ENCODE measurements at places on chromosomes 12 and 14.
A peak's percentile ranks its signal among the peaks of the same experiment; 100 is the strongest.

- DNase-seq = no peak
Measured at GRCh38 chr12:105567061-105567460, 236.6 kb downstream of the C12orf75 start.

DNA sequence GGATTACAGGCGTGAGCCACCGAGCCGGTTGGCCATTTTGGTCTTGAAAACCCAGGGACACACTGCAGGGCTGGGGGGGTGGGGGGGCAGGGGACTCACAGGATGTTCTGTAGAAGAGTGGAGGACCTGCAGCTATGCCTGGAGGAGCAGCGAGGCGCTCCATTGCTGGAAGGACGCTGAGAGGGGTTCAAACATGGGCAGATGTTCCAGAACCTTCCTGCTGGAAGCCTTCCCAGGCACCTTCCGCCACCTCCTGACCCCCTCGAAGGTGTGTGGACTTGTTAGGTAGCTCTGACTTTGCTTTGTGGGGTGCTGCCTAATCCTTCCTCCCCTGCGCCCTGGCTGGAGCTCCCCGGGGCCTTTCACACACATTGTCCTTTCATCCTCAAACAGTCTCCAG lies 19.6 kb upstream of the PPP1R13B start:
- DNase-seq = no peak

- DNase-seq = no peak
Measured at GRCh38 chr14:68819260-68819691, 26.4 kb upstream of the ZFP36L1 start.

DNA sequence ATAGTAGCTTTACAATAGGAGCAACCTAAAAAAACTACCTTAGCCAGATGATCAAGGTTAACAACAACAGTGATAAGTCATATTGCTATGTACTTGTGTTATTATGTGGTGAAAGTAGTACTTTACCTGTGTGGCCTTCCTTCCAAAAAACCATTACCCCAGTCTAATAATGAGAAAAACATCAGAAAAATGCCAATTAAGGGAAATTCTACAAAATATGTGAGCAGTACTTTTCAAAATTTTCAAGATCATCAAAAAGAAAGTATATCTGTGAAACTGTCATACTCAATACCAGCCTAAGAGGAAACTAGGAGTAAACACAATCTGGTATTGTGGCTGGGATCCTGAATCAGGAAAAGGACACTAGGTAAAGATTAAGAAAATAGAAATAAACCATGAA lies 165.3 kb upstream of the PKP2 start:
- DNase-seq = no peak

DNA sequence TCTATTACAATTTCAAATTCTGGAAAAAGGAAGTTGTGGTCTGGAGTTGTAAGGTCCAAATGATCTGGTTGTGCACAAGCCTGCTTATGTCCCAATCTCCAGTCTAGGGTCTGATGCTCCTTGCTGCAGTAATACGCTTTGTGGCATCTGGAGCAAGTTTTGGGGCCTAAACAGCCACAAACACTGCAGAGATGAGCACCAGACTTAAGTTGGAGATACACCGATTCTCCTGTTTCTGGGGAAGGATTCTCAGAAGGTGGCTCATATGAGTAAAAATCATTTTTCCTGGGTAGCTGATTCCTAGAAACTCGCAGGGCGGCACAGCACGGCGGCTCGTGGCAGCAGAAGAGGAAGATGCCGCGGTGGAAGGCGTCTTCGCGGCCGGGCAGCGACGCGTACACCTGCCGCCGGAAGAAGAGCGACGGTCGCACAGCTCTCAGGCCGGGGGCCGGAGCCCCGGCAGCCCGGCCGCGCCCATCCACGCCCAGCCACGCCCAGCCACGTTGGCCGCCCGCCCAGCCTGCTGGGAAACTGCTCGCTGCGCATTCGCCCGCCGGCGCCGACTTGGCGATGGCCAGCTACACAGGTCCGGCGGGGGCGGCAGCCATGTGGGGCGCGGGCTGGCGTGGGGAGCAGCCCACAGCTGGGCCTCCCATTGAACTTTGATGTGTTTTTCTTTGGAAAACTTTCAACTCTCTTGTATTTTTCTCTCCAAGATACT lies 129.0 kb downstream of the ASCL4 start:
- peak; percentile 1 for DNase-seq

GRCh38 chr14:23729720-23730387 lies 93.7 kb downstream of the DHRS2 start:
- DNase-seq = no peak

DNA sequence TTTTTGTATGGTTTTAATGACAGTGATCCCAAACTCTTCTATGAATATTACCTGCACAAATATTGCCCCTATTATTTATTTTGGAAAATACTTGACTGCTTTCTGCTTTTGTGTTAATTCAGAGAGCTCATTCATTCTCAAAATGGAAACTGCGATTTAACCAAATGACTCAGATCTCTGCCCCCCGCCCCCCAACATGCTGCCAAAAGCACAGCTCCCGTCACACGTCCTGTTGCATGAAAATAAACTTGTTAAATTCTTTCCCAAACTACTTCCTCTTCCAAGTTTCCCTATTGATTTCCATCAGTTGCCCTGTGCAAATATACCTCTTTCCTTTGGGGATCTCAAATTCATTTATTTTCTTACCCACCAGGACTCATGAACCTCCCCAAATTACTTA lies 18.0 kb upstream of the NRDE2 start:
- no peak for DNase-seq

GRCh38 chr14:103710771-103711377 lies 4.4 kb downstream of the XRCC3 start:
- no peak for DNase-seq

DNA sequence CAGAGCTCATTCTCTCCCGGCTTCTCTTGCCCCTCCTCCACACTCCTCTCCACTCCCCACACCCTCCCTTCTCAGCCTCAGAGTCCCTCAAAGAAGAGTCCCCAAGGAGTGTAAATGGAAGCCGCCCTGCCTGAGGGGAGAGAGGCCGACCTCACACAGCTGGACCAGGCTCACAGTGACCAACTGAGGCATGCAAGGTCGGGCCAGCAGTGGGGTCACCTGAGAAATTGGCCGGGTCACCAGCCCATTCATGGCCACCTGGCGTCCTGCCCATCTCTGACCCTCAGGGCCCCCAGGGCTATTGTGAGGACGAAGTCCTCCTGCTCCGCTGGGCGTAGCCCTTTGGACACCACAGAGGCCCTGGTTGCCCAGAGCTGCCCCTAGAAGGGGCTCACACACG lies 49.5 kb upstream of the NUAK1 start:
- DNase-seq = no peak

DNA sequence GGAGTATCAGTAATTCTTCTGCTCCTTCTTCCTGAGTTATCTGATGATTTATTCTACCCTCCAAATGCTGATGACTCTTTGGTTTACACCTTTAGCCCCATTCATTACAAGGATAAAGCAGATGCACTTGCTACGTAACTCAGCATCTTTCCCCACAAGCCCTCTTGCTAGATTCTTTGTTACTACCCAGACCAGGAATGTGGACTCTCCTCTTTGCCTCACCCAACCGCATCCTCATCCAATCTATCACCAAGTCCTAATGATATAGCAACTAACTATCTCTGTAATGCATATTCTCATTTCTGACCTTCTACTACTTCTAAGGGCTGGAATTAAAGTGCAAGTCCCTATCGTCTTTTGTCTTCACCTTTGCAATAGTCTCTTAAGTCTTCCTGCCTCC lies 9.2 kb downstream of the KRT1 start:
- DNase-seq = no peak

GRCh38 chr12:2580821-2581220 lies 213.9 kb upstream of the FKBP4 start:
- DNase-seq = no peak

- DNase-seq = no peak
Measured at GRCh38 chr14:78997811-78998210, 827.6 kb downstream of the NRXN3 start.

DNA sequence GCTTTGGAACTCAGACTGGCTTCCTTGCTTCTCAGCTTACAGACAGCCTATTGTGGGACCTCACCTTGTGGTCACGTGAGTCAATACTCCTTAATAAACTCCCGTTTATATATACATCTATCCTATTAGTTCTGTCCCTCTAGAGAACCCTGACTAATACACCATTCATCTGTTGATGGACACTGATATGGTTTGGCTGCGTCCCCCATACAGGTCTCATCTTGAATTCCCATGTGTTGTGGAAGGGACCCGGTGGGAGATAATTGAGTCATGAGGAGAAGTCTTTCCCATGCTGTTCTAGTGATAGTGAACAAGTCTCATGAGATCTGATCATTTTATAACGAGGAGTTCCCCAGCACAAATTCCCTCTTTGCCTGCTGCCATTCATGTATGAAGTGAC lies 57.0 kb downstream of the OTOGL start:
- DNase-seq = no peak

DNA sequence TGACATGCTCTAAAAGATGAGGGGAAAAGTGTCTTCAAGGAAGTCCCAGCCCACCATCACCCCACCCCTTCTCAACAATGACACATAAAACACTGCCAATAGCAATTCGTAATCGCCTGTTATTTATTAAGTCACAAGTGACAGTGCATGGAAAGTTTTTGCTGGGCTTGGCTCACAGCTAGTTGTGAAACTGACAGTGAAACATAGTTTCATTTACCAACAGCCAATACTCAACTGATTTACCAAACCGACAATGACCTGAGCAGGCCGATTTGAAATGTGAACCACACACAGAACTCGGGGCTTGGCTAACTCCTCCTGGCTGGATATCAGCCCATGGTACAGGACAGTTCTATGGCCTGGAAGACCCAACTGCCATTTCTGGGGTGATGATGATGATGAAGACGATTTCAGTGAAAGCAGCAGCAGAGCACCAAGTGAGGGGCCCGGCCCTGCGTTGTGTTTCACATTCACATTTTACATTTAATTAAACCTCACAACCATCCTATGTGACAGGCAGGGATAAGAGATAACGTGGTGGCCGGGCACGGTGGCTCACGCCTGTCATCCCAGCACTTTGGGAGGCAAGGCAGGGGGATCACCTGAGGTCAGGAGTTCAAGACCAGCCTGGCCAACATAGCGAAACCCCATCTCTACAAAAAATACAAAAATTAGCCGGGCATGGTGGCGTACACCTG lies 42.7 kb downstream of the CAMKK2 start:
- DNase-seq = no peak

DNA sequence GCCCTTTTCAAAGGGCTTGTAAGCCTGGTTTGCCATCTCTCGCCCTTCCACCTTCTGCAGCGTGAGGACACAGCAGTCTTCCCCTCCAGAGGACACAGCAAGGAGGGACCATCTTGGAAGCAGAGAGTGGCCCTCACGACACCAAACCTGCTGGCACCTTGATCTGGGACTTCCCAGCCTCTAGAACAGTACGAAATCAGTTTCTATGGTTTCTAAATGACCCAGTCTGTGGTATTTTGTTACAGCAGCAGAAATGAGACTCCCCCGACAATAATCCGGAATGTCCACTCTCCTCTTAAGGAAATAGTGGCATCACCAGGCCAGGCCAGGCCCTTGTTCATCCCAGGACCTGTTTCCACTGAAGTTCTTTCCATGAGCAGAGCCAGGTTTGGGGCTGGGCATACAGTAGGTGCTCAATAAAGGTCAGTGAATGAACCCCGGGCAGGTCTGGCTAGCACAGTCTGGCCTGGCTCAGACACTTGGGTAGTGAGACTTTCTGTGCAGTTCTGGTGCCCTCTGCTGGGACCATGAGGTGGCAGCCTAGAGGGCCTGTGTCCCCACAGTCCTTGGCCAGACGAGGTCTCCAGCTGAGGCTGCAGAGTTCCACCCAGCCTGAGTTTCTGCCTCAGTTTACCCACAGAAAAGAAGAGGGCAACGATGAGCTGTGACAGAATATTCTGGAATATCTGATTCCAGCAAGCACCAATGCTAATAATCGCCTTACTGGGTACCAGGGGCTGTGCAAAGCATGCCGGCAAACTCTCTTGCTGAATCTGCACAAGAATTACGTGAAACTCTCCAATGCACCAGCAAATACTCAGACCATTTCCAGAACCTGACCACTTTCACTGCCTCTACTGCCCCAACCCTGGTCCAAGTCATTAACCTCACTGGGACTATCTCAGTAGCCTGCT lies 14.0 kb downstream of the ABCB9 start:
- no peak for DNase-seq

DNA sequence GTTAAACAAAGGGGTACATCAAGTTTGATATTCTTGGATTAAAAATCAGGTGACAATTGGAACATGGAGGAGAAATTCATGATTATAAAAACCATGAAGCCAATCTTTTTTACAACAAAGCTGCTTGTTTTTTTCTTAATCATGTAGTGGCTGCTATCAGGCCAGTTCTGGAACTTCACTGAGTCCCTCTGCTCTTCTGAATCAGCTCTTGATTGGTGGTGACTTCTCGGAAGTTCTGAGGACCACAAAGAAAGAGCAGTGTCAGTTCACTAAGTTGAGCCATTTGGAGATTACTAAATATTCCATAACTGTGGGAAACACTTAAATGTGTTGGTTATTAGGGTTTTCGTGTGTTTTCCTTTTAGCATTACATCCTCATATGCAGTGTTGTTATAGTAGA lies 8.5 kb downstream of the EIF4B start:
- no peak for DNase-seq

- no peak for DNase-seq
Measured at GRCh38 chr12:97680751-97681150, 218.1 kb downstream of the RMST start.

- no peak for DNase-seq
Measured at GRCh38 chr14:92973261-92973797, 50.4 kb downstream of the CHGA start.

DNA sequence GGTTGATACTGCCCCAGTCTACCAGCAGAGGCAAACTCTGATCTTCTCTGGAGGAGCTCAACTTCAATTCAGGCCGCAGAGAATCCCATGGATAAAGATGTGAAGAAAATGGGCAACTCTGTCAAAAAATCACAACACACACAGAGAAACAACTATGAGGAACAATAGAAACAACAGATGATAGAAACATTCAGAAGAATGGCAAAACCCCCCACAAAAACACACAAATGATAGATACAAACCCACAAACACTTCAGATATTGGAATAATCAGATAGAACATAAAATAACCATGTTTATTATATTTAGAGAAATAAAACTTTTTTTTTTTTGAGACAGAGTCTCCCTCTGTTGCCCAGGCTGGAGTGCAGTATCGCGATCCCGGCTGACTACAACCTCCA lies 20.0 kb upstream of the HVCN1 start:
- DNase-seq = no peak

DNA sequence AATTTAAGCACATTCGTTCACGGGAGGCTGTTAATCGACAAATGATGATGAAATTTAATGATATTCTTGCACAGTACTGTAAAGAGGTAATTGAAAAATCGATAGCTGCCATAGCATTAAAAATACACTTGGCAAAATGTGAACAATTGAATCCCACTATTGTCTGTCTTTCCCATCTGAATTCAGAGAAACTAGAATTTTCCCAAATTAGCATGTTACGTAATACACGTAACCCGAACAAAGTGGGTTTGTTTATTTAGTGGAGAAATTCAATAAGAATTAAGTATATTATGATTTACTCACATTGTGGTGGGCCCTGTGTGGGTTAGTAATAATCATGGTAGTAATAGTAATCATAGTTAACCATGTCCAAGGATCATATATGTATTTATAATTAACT lies 31.9 kb downstream of the DNAH10 start:
- DNase-seq = no peak

Measured in esophagus squamous epithelium (tissue), 5 donors.